NCI-H2171 (cell line): ENCODE measurements at places on chromosomes 13 and 19.

- no peak for DNase-seq
Observed at GRCh38 chr13:40026174-40026585, 370.7 kb downstream of the COG6 start.

DNA sequence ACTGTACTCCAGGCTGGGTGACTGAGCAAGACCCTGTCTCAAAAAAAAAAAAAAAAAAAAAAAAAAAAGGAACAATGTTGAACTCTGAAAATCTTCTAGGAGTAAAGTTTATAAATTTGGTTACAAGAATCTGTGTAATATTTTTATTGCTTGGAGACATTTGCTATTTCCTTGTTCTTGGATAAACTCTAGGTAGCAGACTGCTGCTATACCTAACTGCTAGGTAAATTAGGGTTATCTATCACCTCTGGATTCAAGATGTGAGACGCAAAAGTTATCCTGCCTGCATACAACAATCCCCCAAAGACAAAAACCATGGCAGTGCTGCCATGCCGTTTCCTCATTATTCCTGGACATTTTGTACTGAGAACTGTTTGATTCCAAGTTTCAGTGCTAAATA is 33.7 kb downstream of the UBL3 start:
- DNase-seq, result no peak

- no peak for DNase-seq
Observed at GRCh38 chr13:30802501-30802900, 67.2 kb downstream of the ALOX5AP start.

DNA sequence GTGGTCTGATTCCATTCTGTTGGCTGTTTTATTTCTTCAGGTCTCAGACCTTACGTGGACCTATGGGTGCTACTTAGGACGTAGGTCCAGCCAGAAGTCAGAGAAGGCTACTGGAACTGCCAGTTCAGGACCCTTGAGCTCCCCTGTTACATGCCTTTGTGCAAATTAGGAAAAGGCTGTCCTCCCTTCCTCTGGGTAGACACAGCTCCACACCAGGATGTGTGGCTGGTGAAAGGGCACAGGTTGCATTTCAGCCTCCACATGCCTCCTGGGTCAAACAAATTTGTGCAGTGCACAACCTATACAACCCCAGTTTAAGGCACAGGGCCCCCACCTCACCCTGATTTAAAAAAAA is 43.9 kb upstream of the MAP3K10 start:
- no peak for DNase-seq
